ENCODE measurements at places on chromosomes 13 and 19.

DNA sequence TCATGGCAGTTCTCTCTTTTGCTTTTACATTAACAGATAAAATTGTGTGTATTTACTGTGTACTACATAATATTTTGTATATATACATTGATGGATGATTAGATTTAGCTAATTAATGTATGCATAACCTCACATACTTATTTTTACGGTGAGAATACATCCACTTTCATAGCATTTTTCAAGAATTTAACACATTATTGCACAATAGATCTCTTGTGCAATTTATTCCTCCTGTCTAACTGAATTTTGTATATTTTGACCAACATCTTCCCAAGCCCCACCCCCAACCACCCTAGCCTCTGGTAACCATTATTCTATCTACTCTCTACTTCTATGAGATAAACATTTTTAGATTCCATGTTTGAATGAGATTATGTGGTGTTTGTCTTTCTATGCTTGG is 194.7 kb downstream of the RBM26 start:
- DNase-seq, result no peak

GRCh38 chr19:2337329-2337707 is 8.8 kb downstream of the SPPL2B start:
- DNase-seq, result no peak

GRCh38 chr13:44336934-44337333 is 36.7 kb upstream of the SERP2 start:
- DNase-seq, result no peak

GRCh38 chr13:99959540-99960230 is 11.9 kb downstream of the ZIC5 start:
- no peak for DNase-seq

DNA sequence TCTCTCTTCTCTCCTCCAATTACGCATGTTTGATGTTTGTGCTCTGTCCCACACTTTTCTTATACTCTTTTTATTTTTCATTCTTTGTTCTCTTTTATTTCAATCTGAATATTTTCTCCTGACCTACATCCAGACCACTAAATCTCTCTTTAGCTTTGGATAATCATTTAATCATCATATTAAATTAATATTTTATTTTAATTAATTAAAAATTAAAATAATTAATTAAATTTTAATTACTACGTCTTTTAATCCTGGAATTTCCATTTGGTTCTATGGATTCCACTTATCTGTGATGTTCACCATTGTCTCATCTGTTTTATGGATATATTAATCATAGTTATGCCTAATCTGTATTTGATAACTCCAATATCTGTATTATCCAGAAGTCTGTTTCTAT is 62.4 kb downstream of the SPACA7 start:
- DNase-seq, result no peak

DNA sequence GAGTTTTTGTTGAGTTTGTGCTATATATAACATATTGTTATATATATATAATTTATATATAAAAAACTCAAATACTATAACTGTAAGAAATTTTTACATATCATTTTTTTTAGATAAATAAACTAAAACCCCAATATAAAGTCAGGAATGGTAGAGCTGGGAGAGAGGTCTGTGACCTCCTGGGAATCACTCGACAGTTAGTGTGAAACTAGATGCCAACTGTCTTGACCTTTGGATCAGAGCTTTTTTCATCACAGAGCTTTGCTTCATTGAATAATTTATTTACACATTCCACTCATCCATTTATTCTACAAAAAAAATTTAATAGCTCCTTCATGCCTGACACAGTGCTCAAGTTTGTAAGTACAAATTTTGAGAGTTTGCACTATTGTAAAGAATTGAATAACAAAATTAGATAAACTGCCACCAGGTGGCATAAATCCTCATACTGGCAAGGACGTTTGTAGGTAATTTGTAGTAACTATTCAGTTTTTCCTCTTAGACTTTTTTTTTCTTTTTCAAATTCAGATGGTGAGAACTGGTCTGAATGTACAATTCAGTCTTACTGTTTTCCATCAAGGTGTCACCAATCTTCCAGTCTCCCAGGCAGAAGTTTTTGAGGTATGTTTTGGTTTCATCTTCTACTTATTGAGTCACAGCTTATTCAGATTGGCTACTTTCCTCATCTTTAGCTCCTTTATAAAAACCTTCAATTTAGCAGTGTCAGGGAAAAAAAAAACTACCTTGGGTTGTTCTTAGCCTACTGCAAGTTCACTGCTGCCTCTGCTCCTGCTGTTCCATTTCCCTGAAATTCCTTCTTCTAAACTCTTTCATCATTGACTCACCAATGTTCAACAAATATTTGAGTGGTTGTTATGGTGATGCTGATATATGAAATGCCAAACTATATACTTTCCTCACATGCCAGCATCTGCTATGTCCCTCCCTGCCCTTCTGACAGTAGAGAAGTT is 28.7 kb downstream of the LACC1 start:
- DNase-seq, result no peak

GRCh38 chr19:6271721-6272410 is 7.9 kb downstream of the MLLT1 start:
- DNase-seq, result no peak

- DNase-seq, result peak; percentile 51
These were observed 11.3 kb downstream of the PRKCSH start for GRCh38 chr19:11446652-11447301.

GRCh38 chr13:33139184-33139583 is 123.0 kb downstream of the KL start:
- no peak for DNase-seq

GRCh38 chr13:97506511-97506910 is 72.5 kb downstream of the RAP2A start:
- no peak for DNase-seq

DNA sequence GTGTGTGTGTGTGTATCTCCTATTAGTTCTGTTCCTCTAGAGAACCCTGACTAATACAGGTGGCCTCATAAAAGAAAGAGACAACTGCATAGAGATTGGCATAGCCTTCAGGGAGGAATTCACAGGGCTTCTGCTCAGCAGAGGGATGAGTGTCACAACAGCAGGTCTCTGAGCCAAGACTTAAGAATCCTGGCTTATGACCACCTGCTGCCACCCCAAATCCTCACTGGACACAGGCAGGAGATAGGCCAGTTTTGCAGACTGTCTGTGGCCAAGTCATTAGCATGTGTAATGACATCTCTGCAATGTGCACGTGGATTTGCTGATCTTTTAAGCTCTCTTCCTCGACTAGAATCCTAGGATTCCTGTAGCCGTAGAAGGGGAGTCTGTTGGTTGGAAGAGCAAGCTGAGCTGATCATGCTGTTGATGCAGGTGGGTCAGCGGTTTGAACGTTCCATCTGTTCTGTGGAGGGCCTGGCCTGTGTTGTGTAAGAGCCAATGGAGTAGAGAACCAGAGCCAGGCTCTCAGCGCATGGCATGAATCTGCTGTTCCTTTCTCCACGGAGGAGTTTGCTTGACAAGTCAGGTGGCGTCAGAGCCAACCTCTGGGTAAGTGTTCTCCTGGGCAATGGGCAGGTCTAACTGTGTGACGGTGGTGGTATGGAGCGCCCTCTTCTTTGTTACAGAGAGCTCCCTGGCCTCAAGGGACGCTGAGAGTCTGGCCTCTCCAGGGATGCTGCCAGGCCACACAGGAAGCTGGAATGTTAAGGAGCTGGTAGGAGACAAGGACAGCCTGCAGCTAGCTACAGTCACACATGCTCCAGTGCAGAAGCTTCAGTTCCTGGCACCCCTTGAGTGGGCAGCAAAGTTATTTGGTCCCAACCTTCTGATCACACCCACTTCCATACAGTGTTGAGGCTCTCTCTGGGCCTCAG is 503.1 kb downstream of the FOXO1 start:
- DNase-seq, result no peak

GRCh38 chr19:3671680-3672574 is 28.3 kb downstream of the PIP5K1C start:
- DNase-seq, result peak; percentile 62

DNA sequence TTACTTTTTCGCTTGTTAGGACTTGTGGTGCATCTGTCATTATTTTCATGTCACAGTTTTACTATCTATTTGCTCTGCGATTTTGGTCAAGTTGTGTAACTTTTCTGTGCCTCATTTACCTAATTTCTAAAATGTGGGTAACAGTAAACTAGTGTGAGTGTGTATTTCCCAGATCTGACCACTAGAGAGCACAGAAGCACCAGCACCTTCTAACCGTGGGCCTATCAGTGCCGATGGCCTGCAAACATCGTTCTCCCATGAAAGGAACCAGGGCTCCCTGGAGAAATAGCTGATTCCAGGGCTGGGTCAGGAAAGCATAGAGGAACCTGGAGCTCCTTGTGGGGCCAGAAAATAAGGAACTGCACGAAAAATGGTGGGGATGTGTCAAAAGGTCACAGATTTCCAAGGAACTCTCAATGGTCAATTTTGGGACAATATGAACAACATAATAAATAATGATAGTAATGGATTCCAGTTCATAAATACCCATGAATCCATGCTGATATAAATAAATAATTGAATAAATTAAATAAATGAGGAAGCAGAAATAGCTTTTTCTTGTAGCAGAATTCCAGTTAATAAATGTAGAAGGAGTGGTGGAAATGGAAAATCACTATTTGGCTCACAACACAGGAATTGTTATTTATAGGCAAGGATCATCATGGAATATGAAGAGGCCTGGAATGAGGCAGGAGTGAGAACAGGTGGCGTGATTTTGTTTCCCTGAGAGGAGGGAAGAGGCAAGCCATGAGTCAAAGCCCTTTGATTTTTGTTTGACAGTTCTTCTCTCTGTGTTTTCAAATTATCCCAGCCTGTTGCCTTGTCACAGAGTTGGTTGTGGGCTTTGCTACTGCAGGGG is 31.1 kb downstream of the CEACAM8 start:
- peak; percentile 30 for DNase-seq

DNA sequence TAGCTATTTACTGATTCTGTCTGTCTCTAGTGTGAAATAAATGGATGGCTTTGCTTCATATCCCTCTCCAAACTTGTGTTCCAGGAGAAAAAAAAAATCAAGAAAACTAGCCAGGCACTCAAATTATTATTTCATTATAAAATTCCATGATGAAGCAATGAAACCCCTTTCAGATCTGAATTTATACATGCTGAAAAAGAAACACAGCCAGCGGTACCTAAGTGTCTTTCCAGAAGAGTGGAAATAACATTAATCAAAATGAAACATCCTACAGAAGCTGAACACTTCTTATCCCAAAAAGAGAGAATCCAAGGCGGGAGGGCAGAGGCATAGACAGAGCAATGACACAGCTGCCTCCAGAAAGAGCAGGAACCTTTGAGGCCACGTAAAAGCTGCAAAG is 15.9 kb downstream of the ENOX1 start:
- no peak for DNase-seq

DNA sequence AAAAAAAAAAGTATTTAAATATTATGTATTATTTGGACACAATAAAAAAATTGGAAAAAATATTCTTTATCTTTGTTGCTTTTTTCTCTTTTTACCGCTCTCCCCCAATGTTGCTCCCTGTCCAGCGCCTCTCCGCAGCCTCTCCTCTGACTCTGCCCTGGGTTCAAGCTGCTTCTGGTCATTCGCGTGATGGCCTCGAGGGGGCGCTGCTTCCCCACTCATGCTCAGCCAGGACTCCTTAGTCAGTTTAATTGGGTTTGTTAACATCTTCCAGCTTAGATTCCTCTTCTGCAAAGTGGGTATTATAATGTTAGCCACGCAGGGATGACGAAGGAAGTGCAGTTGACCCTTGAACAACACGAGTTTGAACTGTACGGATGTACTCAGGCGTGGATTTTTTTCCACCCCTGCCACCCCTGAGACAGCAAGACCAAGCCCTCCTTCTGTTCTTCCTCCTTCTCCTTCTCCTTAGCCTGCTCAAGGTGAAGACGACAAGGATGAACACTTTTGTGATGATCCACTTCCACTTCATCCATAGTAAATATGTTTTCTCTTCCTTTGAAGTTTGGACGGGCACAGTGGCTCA is 4.9 kb upstream of the NWD1 start:
- DNase-seq, result peak; percentile 71

DNA sequence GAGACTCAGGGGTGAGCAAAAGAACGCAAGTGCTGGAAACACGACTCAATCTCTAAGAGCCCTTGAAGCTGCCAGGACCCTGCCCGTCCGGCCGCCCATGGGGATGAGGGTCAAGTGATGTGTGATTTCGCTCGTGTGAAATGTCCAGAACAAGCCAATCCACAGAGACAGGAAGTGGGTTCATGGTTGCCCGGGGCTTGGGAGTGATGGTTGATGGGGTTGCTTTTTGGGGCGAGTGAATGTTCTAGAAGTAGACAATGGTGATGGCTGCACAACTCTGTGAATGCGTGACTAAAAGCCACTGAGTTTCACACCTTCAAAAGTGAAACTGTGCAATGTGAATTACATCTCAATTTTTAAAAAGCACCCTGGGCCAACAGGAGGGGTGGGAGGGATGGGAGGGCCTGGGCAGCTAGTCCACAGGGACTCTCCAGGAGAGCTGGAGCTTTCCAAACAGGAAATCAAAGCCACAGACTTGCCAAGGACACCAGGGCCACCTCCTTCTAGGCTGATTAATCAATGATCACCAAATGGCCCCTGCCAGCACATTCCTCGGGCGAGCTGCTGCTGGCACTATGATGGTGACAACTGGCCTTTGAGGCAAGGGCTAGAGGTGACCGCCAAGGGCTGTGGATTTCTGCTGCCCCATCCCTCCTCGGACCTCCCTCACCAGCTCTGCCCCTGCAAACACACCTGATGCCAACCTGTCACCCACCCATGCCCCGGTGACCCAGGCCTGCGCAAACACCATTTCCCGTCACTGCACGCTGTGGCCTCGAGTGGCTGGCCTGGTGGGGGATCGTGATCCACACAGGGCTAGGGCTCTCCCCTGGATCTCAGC is 14.0 kb downstream of the DPP9 start:
- DNase-seq, result no peak

DNA sequence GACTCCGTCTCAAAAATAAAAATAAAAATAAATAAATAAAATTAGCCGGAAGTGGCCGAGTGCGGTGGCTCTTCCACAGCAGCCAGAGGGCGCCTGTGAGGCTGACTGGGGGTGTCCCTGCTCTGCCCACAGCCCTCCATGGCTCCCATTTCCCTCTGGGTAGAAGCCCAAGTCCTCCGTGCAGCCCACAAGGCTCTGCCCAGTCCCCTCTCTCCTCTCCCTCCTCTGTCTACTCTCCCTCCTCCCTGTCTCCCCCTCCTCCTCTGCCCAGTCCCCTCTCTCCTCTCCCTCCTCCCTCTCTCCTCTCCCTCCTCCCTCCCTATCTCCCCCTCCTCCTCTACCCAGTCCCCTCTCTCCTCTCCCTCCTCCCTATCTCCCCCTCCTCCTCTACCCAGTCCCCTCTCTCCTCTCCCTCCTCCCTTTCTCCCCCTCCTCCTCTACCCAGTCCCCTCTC is 20.4 kb downstream of the MISP start:
- DNase-seq, result peak; percentile 62

GRCh38 chr19:23222998-23223652 is 27.1 kb downstream of the ZNF724 start:
- no peak for DNase-seq

DNA sequence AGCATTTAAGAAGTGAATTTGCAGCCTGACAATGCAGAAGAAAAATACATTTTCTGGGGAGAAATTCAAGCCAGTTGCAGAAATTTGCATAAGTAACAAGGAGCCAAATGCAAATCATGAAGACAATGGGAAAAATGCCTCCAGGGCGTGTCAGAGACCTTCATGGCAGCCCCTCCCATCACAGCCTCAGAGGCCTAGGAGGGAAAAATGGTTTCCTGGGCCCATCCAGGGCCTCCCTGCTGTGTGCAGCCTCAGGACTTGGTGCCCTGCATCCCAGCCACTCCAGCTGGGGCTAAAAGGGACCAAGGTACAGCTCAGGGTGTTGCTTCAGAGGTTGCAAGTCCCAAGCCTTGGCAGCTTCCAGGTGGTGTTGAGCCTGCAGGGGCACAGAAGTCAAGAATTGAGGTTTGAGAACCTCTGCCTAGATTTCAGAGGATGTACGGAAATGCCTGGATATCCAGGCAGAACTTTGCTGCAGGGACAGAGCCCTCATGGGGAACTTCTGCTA is 16.7 kb upstream of the ITM2B start:
- no peak for DNase-seq

- no peak for DNase-seq
These were observed 21.1 kb upstream of the NDUFS7 start for GRCh38 chr19:1362387-1363257.
